ENCODE measurements at places on chromosomes 11 and 22.

DNA sequence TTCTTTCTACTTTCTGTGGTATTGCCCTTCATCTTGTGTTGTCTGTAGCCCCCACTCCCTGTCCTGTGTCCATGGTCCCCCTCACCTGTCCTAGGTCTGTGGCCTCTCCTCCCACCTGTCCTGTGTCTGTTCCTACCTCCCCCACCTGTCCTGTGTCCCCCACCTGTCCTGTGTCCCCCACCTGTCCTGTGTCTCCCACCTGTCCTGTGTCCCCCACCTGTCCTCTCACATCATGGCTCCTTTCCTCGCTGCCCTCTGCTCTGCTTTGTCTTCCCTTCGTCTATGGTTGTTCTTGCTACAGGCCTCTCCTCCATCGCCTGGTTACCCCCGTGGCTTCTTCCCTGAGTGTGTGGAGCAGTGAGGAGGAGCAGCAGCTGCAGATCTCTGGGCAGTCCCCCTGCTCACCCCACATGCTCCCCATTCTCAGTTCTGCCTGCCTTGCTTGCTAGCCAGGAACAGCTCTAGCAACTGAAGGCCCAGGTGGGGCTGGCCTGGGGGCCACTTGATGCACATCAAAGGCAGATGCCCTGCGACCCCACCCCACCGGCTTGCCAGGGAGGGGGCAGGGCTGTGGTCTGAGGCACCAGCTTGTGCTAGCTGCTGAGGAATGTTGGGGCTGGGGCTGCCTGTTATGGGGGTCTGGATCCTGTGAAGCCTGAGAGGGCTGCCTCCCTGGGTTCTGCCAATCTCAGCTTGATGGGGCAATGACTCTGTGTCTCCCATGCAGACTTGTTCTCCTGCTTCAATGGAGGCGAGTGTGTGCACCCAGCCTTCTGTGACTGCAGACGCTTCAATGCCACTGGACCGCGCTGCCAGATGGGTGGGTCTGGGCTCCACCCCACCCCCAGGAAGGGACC lies 5.6 kb downstream of the OTOG start:
- no peak for DNase-seq

GRCh38 chr11:1276866-1277615 lies 32.4 kb downstream of the TOLLIP start:
- no peak for DNase-seq

DNA sequence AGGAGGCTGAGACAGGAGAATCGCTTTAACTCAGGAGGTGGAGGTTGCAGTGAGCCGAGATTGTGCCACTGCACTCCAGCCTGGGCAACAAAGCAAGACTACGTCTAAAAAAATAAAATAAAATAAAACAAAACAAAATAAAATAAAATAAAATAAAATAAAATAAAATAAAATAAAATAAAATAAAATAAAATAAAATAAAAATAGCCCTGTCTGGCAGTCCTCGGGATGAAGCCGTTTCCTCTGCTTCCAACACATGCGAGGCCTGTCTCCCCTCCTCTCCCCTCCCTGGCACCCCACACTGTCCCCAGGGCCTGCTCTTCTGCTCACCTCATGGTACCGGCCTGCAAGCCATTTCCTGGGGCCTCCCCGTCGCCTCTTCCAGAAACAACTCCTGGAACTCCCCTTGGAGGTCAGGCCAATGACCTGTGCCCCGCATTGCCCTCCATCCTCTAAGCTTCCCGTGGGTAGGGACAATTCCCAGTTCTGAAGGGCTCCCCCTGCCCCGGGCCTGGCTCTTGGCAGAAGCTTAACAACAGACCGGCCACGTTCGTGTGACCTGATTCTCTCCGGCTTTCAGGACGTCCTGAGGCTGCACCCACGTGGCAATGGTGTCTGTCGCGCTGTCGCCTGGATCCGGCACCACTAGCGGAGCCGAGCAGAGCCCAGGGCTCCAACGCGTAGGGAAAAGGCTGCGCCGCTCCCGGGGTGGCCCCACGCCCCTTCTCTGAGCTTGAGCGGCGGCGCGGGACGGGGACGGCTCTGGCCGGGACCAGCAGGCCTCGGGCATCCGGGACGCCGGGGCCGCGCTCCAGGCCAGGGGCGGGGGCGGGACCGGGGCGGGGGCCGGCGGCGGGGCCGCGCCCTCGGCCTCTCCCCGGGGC lies 456 bp upstream of the PARVB start:
- DNase-seq: no peak

DNA sequence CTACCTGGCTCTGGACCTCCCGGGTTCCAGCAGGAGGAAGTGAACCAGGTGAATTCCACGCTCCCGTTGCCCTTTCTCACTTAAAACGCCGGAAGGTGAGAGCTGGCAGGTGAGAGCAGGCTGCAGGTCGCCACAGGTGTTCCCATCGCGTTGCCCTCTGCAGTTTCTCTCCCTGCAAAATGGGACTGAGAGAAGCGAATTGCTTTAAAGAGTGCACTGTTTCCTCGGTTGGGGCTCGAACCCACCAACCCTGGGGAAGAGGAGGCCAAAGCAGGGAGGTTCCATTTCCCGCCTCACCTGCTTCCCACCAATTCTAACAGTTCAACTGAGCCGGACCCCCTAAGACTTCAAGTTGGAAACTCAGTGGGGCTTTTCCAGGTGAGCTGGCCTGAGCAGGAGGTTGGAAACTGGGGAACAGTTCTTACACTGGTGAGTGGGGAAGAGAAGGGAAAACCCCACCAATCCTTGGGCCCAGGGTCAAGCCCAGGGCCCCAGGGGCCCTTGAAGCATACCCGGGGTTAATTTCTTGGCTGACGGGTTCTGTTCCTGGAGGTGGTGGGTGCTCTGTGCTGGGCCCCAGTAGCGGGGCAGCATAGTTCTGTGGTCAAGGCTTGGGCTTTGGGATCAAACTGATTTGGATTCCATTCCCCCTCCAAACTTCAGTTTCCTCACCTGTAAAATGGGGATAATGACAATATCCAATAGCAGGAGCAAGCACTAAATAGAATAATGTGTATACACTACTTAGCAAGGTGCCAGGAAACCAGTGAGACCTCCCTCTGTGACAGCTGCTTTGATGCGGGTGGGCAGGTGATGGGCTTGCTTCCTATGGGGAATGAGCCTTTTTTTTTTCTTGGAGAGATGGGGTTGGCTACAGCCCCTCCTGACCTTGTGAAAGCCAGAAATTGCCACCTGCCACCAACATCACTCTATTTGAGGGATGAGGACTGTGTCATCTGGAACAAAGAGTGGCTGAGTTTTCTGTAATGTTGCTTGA lies 788 bp downstream of the CD82 start:
- no peak for DNase-seq

- peak; percentile 52 for DNase-seq
Observed at GRCh38 chr22:38272373-38273134, at the start of gene TMEM184B. TSS of gene TMEM184B (minus strand) at chr22:38273010. CDS start at chr22:38247961, 25,049 bp downstream.

- no peak for DNase-seq
Observed at GRCh38 chr11:3802011-3802790, 4.8 kb upstream of the NUP98 start.

DNA sequence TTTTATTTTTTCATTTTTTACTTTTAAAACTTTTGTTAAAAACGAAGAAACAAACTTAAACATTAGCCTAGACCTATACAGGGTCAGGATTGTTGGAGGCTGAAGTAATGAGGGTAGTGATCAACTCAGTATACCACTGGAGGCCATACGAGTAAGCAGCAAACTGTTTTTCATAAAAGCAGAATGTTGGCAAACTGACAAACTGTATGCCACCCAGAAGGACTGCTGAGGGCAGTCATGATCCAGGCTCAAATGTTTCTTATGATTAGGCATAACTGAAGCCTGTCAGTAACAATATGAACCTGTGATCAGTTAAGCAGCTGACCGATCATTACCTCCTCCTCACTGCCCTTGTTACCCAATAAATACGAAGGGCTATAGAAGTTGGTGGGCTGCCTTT lies 10.2 kb upstream of the SC5D start:
- no peak for DNase-seq

DNA sequence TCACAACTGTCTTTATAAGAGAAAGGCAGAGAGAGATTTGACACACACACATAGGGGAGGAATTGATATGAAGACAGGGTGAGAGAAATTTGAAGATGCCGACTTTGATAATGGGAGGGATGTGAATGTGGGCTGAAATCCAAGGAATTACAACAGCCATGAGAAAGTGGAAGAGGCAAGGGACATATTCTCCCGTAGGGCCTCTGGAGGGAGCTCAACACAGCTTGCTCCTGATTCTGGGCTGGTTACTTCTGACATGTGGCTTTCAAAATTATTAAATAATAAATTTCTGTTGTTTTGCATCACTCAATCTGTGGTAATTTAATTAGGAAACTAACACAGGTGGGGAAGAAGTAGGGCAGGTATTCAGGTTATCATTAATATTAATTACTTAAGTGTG lies 282.9 kb downstream of the LUZP2 start:
- DNase-seq: no peak

DNA sequence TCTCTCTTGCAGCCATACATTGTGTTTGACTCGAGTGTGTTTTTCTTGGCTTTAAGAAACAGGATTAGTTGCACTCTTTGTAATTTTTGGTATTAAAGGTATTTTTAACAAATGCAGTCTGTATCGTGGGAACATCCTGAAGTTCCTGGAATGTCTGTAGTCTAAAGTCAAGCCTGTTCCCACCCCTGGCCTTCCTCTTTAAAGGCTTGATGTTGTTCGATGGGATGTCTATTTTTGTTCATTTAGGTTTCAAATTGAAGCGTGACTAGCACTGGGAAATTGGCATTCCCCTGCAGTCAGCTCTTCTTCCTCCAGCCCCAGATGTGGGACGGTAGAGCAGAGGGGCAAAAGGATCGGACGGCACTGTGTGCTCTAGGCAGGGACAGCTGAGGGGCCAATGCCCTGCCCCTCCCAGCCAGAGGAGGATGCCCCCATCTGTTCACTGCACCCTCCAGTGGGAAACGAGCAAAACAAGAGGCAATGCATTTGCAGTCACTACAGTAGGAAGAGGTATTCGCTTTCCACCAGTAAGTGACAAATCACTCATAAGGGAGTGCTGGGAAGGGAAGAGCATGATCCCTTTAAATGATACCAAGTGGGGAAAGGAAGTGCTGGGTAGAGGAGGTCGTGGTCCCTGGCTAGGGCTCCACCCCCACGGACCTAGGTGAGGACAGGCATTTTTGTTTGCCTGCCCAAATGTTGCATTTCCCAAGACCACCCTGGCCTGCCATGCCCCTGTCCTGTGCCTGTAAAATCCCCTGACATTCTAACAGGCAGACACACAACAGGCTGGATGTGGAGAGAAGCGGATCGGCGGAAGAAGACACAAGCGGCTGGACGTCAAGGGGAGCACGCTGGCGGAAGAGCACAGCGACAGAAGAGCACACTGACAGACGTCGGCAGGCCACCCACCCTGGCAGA lies 47.4 kb upstream of the SEPTIN5 start:
- peak; percentile 11 for DNase-seq

GRCh38 chr22:20141186-20142077 lies 9.4 kb downstream of the CCDC188 start:
- DNase-seq: peak; percentile 22

DNA sequence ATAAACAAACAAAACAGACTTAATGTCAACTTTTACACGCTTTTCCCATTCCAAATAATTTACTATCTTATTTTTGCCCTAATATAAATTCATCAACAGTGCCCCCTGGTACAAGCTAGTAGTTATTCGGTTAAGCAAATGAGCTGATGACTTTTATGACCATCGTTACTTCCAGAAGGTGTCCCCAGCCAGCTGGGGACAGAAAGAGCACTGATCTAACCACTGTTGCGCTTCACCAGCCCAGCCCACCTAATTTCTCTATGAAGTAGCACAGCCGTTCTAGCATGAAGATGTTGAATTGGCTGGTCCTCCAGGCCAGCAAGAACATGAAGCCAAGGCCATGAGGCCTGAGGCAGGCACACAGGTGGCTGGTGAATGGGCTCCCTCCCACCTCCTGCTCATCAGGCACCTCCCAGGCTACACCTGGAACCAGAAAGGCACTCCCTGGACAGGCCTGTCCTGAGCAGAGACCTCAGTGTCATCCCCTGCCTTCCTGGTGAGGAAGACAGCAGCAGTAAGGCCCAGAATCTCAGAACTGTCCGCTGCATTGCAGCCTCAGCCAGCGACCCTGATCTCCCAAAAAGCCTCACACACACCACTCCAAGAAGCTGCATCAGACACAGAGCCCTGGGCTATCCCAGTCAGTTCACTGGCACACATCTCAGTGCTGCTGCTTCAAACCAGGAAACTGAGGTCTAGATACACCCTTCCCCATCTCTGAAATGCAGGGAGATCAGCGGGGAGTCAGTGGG lies 12.9 kb downstream of the GNB1L start:
- DNase-seq: no peak

DNA sequence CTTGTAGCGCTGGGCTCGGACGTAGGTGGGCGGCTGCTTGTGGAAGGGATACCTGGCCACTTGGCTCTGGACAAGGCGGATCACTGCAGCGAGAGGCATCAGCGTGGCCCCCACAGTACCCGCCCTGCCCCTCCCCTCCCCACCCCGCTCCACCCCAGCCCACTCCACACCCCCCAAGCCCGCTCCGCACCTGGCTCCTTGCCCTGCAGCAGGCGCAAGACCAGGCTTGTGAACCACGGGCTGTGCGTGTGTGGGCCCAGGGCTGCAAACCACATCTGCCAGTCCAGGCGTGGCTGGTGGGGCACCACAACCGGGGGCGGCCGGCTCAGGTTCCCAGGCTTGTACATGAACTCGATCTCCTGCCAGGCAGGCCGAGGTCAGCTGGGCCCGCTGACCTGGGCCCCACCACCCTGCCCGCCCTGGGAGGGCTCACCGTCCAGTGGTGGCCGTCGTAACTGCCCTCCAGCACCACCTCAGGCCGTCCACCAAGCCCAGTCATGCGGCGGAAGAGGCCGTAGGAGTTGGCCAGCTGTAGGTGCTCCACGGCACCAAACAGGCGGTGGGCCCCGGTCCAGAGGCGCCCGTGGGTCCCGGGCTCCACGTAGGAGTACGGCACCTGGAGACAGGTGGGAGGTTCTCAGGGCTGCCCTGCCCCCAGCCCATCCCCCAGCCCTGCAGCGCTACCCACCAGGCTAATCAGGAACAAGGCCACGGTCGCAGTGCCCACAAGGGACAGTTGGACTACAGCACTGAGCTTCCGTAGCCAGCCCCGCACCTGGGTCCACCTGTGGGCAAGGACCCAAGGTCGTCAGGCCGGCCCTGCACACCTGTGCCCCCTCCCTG lies 2.9 kb downstream of the LMF2 start:
- no peak for DNase-seq
